ENCODE measurements at places on chromosomes 3 and 15.

DNA sequence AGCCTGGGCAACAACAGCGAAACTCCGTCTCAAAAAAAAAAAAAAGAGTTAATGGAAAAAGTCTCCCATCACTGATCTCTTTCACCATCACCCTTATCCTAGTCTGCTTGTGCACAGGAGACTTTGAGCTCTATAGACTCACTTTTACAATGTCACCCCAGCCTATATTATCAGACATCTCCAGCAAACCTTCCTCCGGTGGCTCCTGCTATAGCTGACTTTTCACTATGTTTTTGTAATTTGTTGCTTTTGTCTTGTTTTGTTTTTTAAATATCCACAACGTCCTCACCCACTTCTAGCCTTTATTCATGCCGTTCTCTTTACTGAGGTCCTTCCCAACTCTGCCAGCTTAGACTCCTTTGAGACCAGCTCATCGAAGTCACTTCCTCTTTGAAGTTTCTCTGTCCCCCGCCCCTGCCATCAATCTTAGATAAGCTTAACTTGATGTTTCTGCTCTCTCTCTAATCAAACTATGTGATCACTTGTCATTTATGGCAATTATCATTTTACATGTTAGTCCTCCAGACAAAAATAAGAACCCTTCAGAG, 82.7 kb upstream of the CHD2 start:
- no peak for DNase-seq

GRCh38 chr15:29857221-29857789, 35.0 kb upstream of the TJP1 start:
- no peak for DNase-seq

DNA sequence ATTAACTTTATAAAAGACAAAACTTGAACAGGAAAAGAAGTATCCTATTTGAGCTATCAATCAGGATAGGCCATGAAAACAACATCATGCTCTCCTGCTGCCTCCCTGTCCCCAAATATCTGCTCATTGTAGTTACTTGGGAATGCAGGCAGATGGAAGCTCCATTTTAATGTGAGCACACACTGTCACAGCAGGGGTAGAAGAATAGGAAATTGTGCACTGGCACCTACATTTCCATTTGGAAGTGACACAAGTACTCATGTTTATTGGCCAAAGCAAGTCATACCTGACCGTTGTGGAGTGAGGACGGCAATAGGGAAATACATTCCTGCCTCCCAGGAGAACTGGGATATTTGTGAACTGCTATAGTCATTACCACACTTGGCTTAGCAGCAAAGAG, 52.4 kb downstream of the ASTE1 start:
- DNase-seq = no peak

DNA sequence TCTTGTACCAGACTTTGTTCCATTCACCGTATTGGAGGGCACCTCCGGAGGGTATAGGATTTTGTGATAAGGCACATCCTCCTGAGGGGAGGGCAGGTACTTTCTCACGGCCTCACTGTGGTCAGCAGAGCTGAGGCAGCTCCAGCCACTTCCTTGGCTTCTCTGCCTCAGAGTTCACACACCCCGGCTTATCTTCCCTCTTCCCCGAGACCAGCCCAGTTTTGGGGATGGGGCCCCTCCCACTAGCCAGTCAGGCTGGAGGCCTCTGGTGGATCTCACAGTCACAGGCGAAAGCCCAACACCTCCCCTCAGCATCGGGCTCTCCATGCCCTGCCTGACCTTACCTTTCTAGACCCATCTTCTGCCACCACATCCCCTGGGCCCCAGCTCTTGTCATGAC, 316.2 kb upstream of the CTDSPL start:
- DNase-seq = no peak

Measured in HEK293T (cell line).